Activated CD8-positive, alpha-beta memory T cell treated with anti-CD3 and anti-CD28 coated beads for 24 hours (primary cell): ENCODE measurements at places on chromosomes 3 and 15.

GRCh38 chr3:44939581-44940036, 36.4 kb downstream of the ZDHHC3 start:
- DNase-seq: no peak

DNA sequence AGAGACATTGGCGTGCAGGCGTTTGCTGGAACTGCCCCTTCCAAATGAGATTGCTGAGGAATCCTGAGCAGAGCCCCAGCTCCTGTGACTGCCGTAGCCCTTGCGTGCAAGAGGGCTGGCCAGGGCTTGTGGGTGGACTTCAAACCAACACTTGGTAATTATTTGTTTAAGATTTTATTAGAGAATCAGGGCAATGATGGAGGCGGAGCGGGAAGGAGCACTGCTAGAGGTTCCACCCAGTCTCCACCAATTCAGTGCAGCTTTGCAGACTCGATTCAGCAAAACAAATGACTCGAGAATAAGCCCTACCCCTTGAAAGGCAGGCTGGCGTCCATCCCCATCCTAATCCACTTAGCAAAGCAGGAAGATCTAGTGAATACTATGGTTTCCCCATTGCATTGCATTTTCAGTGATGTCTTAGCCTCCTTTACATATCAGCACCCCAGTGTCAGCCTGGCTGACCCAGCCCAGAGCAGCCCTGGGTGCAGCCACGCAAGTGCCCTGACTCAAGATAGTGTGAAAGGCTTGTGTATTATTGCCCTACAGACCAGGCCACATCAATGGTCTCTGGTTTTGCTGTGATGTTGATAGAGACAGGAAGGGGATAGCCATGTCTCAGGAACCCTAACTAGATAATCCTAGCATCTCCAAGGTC, 26.0 kb downstream of the GLDN start:
- no peak for DNase-seq

DNA sequence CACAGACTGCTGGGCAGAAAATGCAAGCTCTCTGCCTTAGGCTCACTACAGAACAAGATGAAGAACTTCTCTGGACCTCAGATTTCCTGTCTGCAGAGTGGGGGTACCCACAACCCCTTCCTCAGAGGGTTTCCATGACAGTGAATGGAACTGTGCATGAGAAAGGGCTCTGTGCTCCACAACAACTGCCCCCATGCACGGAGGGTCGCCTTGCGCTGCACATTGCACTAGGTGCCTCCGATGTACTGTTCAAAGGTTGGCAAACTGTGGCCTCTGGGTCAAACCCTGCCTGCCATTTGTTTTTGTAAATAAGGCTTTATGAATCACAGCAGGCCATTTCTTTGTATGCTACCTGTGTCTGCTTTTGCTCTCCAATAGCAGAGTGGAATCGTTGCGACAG, 172.0 kb downstream of the RAB11A start:
- no peak for DNase-seq

DNA sequence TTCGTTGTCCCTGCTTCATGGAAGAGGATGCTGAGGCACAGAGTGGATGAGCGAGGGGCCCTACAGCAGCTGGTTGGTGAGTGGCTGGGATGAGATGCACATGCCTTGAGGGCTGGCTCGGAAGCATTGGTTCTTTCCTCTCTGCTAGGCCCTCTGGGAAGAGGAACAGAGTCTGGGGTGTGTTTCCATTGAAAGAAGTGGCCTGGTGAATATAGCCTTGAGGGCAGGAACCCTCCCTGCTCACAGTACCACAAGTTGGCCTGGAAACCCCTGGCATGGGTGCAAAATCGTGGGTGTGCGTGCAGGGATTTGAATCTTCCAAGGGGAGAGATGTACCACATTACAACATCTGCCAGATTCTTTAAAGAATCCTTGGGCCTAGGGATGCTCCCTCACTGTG, 37.6 kb upstream of the ANKRD34C start:
- DNase-seq: peak; percentile 24

- DNase-seq: no peak
These were observed 96.3 kb downstream of the EOMES start for GRCh38 chr3:27625864-27626263.

DNA sequence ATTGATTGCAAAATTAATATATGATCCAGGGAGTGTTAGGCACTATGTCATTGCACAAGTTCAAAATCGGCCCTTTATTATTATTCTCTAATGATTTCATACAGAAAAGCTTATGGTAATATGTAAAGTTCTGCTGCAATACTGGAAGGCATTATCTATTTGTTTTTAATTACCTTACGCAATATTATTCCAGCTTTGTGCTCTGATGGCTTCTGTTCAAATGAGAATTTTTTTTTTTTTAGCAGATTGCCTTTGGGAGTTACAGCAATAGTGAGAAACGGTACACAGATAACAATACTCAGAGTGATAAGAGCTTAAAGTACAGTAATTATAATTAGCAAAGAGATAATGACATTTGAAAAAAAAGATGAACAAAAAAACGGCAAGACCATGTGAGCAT, 602.2 kb upstream of the ALCAM start:
- DNase-seq: no peak

DNA sequence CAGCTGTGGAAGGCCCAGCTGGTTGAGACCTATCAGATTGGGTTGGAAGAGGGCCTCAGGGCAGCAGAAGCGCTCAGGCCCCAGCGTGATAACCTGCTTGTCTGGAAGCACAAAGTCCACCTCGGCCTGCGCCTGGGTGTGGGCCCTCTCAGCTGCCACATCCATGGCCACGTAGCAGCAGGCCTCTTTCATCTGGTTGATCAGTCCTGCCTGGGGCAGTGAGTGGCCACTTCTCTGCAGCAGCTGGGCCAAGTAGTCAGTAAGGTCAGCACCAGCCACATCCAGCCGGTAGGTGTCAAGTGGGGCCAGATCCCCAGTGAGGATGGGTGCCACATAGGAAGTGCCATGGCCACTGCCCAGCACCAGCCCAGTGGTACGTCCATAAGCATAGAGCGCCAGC, 3.9 kb upstream of the CAMKV start:
- DNase-seq: no peak

- DNase-seq: no peak
These were observed 27.5 kb downstream of the TAMM41 start for GRCh38 chr3:11819146-11819689.

DNA sequence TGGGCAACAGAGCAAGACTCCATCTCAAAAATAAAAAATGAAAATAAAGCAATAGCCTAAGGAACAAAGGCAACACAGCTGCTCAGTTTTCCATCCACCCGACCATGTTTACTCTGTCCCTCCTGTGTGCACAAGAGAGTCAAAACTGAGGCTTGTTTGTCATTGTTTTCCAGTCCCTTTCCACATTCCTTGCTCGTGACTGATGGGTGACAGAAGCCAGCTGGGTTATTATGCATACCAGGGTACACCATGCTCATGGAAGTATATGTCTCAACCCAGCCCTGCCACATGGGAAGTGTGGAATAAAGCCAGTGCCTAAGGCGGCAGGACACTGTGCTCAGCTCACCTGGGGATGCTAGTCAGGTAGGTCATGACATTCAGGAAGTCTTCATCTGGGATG, 49.5 kb downstream of the MCF2L2 start:
- no peak for DNase-seq

GRCh38 chr15:75721480-75721922, 8.9 kb upstream of the CSPG4 start:
- no peak for DNase-seq

GRCh38 chr3:127233371-127233770, 40.4 kb downstream of the PRR23E start:
- no peak for DNase-seq

DNA sequence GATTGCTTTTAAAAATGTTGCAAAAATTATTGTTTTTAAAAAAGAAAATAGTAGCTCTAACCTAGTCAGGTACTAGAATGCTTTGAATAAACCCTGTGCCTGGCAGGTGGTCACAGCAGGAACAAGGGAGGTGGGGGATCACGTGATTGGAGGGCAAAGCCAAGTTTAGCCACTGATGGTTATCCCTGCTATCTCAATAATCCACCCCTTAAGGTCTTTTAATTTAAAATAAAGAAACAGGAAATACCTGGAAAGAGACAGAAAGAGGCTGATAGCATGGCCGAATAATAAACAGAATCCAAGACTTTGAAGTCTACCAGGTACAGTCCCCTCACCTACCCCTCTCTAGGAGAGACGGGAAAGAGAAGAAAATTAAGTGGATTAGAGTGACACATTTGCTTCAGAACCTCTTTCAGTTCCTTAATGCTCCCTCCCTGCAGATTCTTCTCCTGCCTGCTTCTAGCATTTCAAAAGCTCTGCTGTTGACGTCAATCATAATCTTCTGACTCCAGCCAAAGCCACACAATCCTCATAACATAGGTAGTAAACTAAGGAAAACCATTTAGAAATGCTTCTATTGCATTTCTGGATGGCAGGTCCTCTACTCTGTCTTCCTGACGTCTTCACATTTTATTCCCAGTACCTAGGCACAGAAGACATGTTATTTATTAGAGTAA, 303.4 kb upstream of the MME start:
- no peak for DNase-seq
